Activated T-cell treated with anti-CD3 and anti-CD28 coated beads, Interleukin-2, amount 50 U/mL, for 4 hours (primary cell): ENCODE measurements at places on chromosomes 1 and 21.

DNA sequence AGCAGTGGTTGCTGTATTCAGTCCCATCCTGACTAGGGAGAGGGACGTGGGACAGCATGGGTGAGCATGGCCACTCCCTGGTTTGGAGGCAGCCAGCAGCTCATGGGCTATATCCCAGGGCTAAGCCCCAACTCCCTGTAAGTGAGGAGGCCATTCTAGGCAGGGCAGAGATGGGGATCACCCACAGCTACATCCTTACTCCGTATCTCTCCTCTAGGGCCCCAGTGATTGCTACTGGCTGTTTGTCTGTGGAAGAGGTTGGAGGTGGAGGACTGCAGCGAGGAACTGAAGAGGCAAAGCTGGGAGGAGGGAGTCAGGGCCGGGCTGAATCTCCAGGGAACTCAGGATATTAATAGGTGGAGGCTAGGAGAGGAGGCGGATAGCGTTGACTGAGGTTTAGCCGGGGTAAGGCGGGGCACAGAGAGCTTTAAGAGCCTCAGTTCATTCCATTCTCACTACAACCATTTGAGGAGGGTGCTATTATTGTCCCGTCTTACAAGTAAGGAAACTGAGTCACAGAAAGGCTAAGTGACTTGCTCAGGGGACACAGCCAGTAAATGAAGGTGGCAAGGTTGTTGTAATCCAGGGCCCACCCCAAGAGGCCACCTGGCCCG, 6.8 kb downstream of the OLIG2 start:
- no peak for DNase-seq

- DNase-seq: no peak
These were observed 130.6 kb upstream of the CACNA1E start for GRCh38 chr1:181352695-181353094.

GRCh38 chr1:248807067-248807737, 18.5 kb downstream of the SH3BP5L start:
- peak; percentile 32 for DNase-seq

DNA sequence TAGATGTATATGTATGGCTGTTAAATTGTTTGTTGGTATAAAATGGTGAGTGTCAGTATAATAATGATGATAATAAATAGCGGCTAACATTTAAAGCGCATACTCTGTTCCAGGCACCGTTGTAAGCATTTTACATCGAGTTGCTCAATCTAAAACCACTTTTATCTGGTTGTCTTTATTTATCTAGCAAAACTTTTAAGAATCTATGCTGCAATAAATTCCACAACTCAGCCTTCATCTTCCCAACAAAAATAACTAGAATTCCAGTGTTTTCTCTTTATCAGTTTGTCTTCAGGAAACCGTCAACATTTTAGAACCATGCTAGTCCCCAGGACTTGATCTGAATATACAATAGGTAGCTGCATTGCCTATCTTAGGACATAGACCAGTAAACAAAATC, 19.3 kb upstream of the SLC16A1 start:
- DNase-seq: no peak

- no peak for DNase-seq
These were observed 9.6 kb upstream of the SMYD2 start for GRCh38 chr1:214271174-214271858.

GRCh38 chr1:11967028-11967547, 13.2 kb upstream of the MFN2 start:
- DNase-seq: no peak

DNA sequence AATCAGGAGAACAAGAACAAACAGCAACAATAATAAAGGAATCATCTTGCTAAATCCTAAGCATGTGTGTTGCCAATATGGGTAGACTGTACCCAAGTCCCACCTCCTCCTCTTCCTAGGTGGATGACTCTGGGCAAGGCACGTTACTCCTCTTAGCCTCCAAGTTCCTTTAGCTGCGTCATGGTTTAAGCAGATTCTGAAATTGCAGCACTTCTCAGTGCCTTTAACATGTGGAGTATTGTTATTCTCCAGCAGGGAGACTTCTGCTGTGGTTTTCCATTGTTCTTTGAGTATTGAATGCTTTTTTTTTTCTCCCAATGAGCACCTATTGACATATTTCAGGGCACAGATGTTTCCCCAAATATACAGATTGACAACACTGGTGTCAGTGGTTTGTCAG, 15.5 kb downstream of the ARHGEF10L start:
- no peak for DNase-seq

DNA sequence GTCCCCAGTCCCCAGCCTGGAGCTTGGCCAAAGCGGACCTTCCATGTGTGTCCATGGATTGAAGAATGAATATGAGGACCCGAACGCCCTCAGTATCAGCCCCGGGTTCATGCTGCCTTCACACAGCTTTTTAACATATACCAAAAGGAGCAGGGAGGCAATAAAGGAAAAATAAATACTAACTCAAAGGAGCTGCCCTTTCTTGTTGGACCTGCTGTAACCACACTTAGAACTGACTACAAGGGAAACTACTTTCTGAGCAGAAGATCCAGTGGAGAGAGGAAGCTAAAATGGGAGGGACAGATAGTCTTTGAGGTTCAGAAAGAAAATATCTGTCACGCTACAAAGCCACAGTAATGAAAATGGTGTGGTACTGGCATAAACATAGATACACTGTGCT, 48.6 kb downstream of the CNN3 start:
- no peak for DNase-seq

DNA sequence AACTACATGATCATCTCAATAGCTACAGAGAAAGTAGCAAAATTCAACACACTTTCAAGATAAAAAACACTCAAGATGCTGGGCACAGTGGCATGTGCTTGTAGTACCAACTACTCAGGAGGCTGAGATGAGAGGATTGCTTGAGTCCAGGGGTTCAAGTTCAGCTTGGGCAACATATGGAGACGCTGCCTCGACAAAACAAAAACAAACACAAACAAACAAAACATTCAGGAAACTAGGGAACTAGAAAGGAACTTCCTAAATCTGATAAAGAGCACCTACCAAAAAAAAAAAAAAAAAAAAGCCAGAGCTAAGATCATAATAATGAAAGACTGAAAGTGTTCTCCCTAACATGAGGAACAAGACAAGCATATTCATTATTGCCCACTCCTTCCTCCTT, 22.8 kb upstream of the RNF186 start:
- no peak for DNase-seq

- peak; percentile 41 for DNase-seq
These were observed 192.3 kb downstream of the SLC45A1 start for GRCh38 chr1:8510041-8510823.

- no peak for DNase-seq
These were observed 314 bp downstream of the DPH5 start for GRCh38 chr1:101025283-101025656.

DNA sequence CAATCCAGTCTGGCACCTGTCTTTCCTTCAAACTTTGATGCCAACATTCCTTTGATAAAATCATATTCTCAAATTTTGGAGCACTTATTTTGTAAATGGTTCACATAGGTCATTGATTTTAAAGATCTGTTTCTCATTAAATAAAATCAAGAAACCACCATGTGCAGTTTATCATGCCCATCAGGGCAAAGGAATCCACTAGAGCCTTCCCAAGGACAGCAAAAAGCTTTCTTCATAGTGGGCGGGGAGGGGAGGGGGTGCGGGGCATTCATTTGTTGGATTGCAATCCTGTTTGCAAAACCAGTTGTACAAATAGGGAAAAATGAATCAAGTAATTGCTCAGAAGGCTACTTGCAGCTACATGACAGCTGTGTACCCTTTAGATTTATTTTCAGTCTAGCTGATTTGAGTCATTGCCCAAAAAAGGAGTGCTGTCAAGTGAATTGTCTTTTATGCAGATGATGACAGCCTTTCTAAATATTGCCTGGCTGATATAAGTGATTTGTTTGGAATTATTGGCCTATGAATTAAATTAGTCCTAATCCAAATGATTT, 23.0 kb downstream of the LRRC8B start:
- DNase-seq: no peak

DNA sequence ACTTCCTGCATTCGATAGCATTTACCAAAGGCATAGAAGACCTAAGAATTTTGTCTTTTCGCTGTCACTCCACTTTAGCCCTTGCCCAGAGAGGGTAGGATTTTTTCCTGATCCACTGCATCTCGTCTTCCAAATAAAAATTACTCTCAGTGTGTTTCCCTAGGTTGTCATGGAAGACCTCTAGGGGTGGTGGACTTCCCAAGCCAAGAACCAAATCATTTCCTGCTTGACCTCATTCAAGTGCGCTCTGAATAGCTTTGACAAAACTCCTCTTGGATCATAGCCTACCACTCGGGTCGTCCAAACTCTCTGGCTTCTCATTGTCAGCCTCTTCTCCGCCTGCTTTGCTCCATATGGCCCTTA, 431 bp upstream of the C1orf52 start:
- no peak for DNase-seq

- DNase-seq: peak; percentile 53
These were observed at the start of gene AMIGO1 for GRCh38 chr1:109509176-109510134. TSS of gene AMIGO1 (minus strand) at chr1:109509727. CDS start at chr1:109508912, 815 bp downstream.

DNA sequence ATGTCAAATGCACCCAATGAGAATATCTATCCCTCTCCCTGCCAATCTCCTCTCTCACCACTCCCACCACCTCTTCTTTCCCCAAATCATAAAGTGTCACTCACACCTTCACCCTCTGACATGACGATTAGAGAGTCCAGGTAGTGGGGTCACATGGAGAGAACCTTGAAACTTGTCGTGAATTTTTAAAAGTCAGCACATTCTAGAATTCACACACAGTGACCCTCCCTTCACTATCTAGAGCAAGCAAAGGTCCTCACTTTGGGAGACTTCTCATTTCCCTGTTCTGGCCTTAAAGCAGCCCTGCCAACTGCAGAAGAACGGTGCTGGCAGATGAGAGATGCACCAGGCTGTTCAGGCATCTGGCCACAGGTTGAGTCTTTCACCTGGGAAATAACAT, 61.9 kb downstream of the CD34 start:
- no peak for DNase-seq

- DNase-seq: no peak
These were observed 95.6 kb downstream of the RGS2 start for GRCh38 chr1:192904438-192904895.

- DNase-seq: no peak
These were observed at the start of gene NR0B2 for GRCh38 chr1:26913754-26914619. TSS of gene NR0B2 (minus strand) at chr1:26913975. CDS start at chr1:26913940, 35 bp downstream.

DNA sequence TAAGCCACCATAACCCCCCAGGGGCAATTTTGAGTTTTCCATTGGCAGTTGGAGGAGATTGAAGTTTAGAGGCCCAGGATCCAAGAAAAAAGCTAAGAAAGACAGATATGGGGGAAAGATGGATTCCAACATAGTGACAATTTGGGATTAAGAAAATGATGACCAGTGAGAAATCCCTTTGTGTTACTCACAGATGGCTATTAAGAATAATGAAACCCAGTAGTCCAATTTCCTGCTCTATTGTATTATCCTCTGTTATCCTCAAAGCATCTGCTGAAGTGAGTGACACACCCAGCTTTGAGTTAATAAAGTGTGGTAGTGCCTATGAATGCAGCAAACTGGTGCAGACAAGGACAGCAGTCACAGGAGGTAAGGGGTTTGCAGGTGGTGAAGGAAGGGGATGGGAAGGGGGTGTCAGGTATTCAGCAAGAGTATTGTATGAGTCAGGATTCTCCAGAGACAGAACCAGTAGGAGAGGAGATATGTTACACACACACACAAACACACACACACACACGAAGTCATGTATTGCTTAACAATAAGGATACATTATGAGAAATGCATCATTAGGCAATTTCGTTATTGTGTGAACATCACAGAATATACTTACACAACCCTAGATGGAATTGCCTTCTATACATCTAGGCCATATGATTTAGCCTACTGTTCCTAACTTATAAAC, 112.4 kb upstream of the VANGL1 start:
- no peak for DNase-seq

DNA sequence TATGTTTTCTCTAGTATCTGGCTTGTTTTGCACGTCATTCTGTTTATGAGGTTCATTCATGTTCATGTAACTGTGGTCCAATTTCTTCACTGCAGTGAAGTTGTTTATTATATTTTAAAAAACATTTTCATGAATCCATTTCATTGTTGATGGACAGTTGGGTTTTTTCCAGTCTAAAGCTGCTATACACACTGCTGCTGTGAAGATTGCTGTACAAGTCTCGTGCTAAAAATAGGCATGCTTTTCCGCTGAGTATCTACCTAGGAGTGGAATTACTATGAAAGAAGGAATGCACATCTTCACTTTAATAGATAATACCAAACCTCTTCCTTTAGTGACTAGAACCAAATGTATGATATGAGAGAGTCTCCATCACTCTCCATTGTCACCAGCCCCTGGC, 49.0 kb upstream of the ETS2 start:
- DNase-seq: no peak

GRCh38 chr1:46413596-46413985, 19.5 kb downstream of the FAAH start:
- no peak for DNase-seq

- no peak for DNase-seq
These were observed 239.4 kb upstream of the CAMK1G start for GRCh38 chr1:209344156-209344555.

DNA sequence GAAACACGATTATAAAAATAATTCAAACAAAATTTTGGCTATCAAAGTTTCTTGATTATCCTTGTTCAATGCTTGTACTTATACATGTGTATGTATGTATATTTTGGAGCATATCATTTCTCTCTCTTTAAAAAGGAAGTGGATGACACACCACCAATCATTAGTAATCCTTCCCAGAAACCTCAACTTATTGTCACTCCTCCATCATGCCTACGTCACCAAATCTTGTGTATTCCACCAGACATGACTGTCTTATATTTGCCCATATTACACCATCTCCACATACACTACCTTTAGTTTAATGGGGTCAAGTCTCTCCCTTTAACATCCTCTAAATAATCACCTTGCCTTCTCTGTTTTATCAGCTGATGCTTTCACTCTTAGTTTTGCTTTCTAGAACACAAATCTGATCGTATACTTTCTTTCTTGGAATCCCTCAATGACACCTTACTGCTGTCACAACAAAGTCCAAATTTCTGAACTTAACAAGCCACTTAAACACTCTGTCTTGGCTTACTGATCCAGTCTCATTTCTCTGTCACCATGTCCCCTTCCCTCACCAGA, 124.0 kb downstream of the BRINP3 start:
- no peak for DNase-seq

- no peak for DNase-seq
These were observed 8.6 kb upstream of the MRPL39 start for GRCh38 chr21:25615880-25616279.

GRCh38 chr1:224432146-224432545, 2.5 kb downstream of the WDR26 start:
- DNase-seq: no peak

DNA sequence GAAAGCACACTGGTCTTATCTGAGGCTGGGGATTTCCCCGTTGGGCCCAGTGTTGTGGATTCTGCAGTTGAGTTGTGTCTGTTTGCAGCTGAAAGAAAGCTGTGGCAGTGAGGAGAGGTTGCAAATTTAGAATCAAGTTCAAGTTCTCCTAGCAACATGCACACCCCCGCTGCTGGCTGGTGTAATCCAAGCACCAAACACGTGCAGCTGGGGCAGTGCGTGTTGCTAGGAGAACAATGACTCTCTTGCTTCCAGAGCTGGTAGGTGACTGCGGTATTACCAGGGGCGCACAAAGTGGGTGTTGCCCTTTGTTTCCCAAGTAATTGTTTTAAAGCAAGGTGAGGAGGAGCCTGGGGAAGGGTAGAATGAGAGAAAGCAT, 91.5 kb downstream of the IER5 start:
- DNase-seq: peak; percentile 22
